Colonic mucosa (tissue), 4 donors: ENCODE measurements at places on chromosomes 11 and 22. TPM values are rescaled to one million over a fixed set of nuclear protein-coding genes. Genes with fewer than 3 reads are reported as not detected.

The SLC22A6 gene
- total RNA-seq, result not detected

The NOX4 gene
- not detected for total RNA-seq

The ACR gene
- 0.80 TPM for total RNA-seq

DNA sequence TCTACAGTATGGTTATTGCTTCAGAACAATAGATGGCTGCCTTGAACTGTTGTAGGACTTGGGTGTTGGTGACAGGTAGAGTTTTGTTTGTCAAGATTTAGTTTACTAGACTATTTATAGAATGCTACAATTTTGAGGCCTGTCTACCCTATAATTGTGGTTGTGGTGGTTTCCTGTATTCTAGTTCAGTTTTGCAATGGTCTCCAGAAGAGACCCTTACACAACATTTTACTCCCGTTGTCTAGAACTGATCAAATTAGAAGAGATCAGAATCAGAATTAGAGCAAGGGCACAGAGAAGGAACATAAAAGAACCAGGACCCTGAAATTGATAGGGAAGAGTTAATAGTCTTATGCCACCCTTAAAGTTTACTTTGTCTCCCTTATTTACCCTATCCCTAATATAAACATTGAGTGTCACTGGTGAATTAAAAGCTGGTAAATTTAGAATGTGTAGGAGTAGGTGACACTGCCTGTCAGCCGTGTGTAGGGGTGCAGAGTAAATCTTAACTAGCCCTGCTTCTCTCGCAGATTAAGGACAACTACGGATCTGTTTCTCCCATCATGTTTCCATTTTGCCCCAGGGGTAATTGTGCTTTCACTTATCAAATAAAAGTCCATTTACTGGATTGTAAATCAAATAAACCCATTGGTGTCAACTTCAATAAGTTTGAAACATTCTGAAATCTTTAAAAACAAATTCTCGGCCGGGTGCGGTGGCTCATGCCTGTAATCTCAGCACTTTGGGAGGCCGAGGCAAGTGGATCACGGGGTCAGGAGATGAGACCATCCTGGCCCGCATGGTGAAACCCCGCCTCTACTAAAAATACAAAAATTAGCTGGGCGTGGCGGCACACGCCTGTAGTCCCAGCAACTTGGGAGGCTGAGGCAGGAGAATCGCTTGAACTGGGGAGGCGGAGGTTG lies 10.9 kb upstream of the PHLDB1 start:
- DNase-seq, result no peak

GRCh38 chr11:30488304-30488998 lies 97.7 kb downstream of the MPPED2 start:
- peak; percentile 81 for DNase-seq

- peak; percentile 61 for DNase-seq
Observed at GRCh38 chr11:10878408-10879214, 20.8 kb upstream of the ZBED5 start.

The CABP4 gene
- 0.53 TPM for total RNA-seq

GRCh38 chr11:69704508-69705253 lies 859 bp upstream of the FGF19 start:
- DNase-seq, result no peak

The OR8D4 gene
- total RNA-seq, result 0.64 TPM
